ENCODE measurements at places on chromosomes 5 and 9. TPM values are rescaled to one million over a fixed set of nuclear protein-coding genes. Genes with fewer than 3 reads are reported as not detected.

- ATAC-seq: peak; percentile 32
These were observed 188.7 kb upstream of the S1PR3 start for GRCh38 chr9:88802533-88802932.

GRCh38 chr9:26369093-26369492, 523.5 kb downstream of the CAAP1 start:
- no peak for ATAC-seq

DNA sequence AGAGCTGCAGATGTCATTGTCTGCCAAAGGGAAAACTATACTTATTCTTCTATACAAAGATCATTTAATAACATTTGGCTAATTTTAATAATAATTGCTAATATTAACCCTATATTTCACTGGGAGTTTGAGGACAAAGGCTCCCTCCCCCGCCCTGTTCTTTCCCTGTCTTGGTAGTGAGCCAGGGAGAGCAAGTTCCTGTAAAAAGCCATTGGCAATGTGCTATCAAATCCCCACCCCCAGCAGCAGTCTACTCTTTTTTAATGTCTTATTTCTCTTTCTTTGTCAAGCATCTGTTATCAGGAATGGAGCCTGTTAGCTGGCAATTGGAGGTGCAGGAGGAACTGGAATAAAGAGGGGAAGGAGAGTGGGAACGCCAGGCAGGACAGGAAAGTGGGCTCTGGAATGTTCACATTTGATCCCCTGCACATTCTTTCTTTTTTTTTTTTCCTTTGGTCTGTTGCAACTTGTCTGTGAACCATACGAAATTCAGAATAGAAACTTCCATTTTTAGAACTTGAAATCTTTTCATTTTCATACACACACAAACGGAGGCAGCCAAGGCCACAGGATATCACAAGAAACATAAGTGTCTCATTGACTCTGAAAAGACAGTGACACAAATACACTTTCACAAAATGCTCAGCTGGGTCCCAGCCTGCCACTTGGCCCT, 664.8 kb upstream of the ZNF608 start:
- no peak for ATAC-seq

DNA sequence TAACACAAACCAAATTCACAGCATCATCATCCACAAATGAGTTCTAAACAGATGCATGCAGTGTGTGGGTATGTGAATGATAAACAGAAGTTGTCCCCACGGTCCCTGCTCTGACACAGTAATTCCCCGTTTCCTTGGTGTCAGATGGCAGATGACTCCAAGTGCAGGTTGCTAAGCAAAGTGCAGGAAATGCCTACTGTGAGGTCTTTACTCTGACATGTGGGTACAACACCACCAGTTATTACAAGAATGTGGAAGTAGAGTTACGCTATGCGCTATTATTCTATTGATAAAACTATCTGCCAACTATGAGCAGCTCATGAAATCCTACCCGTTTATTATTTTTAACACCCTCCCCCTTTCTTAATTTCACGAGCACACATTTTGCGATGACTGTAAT, 448.9 kb downstream of the BNC2 start:
- no peak for ATAC-seq

DNA sequence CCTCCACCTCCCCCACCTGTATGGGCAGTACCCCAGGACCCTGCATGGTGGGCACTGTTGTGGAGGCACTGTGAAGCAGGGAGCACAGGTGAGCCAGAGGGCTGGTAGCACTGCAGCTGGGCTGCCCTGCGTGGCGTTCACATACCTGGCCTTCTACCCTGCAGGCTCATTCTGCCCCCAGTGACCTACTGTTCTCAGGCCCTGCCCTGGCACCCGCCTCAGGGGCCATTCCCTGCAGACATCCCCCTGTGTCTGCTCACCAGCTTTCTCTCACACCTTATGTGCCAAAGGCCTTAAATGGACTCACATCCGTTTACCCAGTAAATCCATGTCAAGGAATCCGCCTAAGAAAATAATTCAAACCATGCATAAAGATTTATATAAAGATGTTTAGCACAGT, 196.5 kb downstream of the CRB2 start:
- no peak for ATAC-seq

DNA sequence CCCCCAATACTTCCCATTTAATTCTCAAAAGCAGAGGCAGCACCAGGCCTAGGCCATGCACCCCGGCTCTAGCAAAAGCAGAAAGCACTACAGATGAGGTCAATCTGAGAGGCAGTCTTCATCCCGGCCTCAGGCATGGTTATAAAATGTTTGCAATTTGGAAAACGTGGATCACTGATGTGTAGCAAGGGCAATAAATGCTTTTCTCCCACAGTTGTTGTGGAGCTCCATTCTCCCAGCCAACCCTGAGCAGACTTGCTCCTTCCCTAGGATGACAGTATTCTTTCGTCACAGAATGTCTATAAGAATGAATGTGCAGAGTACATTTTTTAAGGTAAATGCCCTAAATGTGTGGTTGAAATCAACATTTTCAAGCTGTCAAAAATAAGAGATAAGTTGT, 157.3 kb upstream of the DAPK1 start:
- no peak for ATAC-seq

DNA sequence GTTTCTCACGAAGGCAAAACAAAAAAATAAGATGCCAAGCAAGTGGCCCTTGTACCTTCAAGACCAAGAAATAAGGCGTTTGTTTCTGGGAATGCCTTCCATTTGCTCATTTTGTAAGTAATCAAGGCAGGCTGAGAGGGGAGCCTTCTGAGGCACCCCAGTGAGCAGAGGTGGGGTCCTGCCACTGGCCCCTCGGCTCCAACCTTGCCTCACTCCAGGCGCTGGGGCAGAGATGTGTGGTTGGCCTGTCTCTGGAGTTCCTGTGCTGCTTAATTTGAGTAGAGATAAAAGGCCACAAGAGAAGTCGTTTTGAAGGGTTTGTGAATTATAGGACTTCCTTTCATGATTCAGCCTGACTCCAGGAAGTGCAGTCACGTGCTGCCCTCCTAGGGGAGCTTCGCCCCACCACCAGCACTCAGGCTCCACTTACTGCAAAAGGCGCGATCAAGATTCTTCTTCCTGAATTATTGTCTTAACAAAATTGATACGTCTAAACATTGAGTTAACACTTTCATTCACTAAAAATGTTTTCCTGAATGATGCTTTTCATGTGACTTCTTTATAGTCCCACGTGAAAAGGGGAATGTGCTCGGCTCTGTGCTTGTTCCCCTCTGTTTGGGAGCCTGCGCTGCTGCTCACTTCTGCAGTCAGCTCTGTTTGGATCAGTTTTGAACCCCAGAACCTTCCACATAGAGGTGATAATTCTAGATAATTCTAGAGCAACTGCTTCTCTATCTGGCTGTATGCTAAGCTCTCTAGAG, 13.7 kb downstream of the SYK start:
- peak; percentile 16 for ATAC-seq

GRCh38 chr9:88979021-88979420, 12.2 kb upstream of the S1PR3 start:
- no peak for ATAC-seq

DNA sequence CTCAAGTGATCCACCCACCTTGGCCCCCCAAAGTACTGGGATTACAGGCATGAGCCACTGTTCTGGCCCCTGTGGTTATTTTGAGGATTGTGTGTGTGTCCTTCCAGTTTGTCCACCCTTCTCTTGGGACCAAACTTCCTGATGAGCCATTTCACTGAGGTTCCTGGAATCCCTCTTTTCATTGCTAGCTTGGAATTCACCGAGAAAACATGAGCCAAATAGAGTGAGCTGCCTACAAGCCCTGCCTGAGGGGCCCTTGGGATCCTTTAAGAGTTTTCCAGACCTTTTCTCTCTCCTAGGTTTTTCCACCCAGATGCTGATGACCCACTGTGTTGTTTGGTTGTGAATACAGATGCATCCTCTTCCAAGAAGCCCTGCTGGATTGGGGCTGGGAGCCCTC, 13.2 kb upstream of the KIF12 start:
- ATAC-seq: no peak

GRCh38 chr9:16341177-16341576, 529.3 kb downstream of the BNC2 start:
- ATAC-seq: no peak

- ATAC-seq: no peak
These were observed 4.6 kb downstream of the TEX48 start for GRCh38 chr9:114677418-114677817.

DNA sequence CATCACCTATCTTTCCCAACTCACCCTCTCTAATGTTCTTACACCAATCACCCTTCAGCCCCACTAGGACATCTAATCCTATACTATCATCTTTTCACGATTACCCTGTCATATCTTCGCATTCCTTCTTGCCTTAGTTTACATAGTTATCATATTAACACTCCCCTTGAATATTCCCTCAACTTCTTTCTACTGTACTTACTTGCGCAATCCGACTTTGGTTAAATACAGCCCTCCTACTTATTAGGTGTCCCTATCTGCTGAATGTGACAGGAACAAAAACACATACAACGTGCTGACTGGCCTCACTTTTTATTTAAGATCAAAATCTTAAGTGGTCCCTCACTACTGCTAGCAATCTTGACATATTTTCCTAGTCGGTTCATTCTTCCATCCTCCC, 19.5 kb upstream of the HK3 start:
- ATAC-seq: no peak

FABP6 gene
- total RNA-seq: 0.87 TPM

CMYA5 gene
- total RNA-seq: 0.19 TPM

CCNI2 gene
- total RNA-seq: 3.3 TPM

SPACA9 gene
- 1.3 TPM for total RNA-seq

ZFP37 gene
- total RNA-seq: 1.6 TPM

Data from activated T-helper 17 cell treated with anti-CD3 and anti-CD28 coated beads, Interleukin-2, amount 50 U/mL, for 72 hours (primary cell).